Neuronal stem cell (in vitro differentiated cells): ENCODE measurements at places on chromosomes 2 and 18.

GRCh38 chr2:88500691-88501090, 48.2 kb upstream of the FOXI3 start:
- no peak for DNase-seq

DNA sequence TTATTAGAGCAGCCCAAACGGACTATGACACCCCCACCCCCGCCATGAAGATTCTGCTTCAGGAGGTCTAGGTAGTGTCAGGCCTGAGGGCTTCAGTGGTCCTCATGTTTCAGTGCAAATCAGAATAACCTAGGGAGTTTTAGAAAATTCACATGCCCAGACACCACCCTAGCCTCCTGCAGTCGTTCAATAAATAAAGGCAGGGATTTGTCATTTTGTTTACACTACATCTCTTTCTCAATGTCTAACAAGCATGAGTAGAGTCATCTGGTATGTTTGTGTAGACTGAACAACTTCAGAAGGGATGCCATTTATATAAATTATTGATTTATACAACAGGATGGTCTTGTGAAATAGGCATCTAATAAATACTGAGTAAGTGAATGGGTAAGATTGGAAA, 112.1 kb upstream of the SERPINE2 start:
- DNase-seq, result no peak

GRCh38 chr2:62163834-62164233, 32.1 kb upstream of the B3GNT2 start:
- no peak for DNase-seq

GRCh38 chr2:85178154-85178553, 45.0 kb downstream of the TCF7L1 start:
- no peak for DNase-seq

DNA sequence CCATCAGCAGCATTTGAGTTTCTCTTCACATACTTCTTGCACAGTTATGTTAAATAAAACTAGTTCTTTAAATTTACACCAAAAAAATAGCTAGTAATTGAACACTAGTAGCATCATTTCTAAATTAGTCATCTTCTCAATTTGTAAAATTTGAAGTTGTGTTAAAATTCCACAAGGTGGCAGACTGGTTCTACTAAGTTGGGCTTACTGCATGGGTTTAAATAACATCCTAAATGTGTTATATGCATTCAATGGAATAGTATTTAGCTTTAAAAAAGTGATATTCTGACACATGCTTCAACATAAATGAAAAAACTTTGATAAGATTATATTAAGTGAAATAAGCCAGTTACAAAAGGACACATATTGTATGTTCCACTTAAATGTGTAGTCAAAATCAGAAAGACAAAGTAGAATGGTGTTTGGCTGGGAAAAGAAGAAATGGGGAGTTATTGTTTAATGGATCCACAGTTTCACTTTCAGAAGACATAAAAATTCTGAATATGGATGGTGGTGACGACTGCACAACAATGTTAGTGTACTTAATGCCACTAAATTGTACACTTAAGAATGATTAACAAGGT, 28.7 kb upstream of the RPRD1A start:
- peak; percentile 18 for DNase-seq

- DNase-seq, result no peak
These were observed 71.7 kb downstream of the PTRHD1 start for GRCh38 chr2:24721470-24721869.

- DNase-seq, result no peak
These were observed 86.5 kb downstream of the UXS1 start for GRCh38 chr2:106107509-106108131.

- DNase-seq, result peak; percentile 89
These were observed at the start of gene UNC80 for GRCh38 chr2:209771474-209772289. UNC80 (plus strand) TSS chr2:209771832; CDS start chr2:209772073, 241 bp downstream.

- DNase-seq, result no peak
These were observed 10.3 kb upstream of the DYTN start for GRCh38 chr2:206728277-206729199.

- no peak for DNase-seq
These were observed 18.6 kb downstream of the GLI2 start for GRCh38 chr2:120754067-120754960.

DNA sequence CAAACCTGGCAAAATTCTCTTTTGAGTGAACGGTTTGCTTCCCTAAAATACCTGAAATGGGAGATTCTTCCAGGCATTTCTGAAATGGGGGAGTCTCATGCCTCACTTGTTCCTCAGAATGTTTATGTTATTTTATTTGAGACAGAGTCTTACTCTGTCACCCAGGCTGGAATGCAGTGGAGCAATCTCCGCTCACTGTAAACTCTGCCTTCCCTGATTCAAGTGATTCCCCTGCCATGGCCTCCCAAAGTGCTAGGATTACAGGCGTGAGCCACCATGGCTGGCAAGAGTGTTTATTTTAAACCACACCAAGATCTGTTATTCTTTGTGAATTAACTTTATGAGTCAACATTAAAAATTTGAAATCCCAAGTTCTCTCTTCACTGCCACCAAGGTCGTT, 6.4 kb upstream of the FHL2 start:
- DNase-seq, result no peak

DNA sequence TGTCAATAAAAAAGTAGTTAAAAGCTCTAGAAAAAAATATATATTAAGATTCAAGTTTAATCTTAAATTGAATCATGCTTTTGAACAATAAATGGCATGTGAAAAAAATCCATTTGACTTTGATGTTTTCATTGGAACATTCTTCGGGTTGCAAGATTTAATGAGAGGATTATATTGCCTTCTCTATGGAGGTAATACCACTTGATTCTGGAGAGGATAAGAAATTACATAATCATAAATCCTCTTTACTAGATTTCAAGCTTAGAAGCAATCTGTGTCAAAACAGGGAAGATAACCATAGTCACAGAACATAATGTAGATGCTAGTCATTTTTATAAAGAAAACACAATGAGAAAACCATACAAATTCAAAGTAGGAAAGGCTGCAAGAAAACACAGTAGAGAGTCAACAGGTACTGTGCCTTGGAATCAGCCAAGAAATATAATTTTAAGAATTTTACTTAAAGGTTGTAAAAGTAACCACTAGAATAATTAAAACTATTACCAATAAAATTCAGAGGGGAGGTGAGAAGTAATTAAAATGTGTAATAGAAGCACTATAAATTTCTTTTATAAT, 18.7 kb upstream of the MAPRE2 start:
- DNase-seq, result no peak

- DNase-seq, result no peak
These were observed 79.3 kb downstream of the TXNL1 start for GRCh38 chr18:56559044-56559443.

GRCh38 chr18:58960946-58961722, 96.5 kb downstream of the ZNF532 start:
- DNase-seq, result no peak

DNA sequence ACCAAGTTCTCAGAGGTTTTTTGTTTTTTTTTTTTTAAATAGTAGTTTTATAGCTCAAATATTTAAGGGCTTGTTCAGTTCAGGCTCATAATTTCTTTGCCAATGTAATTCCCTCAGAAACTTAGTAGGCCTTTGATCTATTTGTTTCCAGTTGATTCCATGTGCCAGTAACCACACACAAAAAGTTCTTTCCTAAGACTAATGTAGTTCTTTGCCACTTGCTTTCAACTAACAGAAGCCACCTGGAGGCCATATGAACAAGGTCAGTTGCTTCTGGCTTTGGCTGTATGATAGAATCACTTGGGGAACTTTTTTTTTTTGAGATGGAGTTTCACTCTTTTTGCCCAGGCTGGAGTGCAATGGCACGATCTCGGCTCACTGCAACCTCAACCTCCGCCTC, 100.7 kb downstream of the DTNB start:
- no peak for DNase-seq

DNA sequence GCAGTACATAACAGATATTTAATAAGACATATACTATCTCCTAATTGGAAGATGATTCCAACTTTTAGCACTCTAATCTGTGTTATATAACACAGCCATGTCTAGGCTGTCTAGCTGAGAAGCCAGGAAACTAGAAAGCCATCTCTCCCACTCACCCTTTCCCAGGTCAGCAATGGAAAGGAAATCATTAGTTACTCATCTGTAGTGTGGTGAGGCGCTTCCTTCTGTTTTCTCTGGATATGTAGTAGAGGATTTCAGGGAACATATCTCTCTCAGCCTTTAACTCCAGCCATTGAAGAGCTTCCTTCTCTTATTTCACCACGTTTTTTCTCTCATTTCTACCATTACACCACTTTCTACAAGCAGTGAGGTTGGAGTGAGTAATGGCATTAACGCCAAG, 19.4 kb downstream of the RBBP8 start:
- DNase-seq, result no peak

- DNase-seq, result no peak
These were observed 3.6 kb upstream of the ECEL1 start for GRCh38 chr2:232491139-232491780.

GRCh38 chr2:143633419-143633818, 504.2 kb downstream of the ARHGAP15 start:
- DNase-seq, result no peak

GRCh38 chr2:168327328-168327727, 79.9 kb upstream of the STK39 start:
- no peak for DNase-seq

GRCh38 chr2:10634495-10634894, 55.3 kb downstream of the NOL10 start:
- DNase-seq, result no peak

DNA sequence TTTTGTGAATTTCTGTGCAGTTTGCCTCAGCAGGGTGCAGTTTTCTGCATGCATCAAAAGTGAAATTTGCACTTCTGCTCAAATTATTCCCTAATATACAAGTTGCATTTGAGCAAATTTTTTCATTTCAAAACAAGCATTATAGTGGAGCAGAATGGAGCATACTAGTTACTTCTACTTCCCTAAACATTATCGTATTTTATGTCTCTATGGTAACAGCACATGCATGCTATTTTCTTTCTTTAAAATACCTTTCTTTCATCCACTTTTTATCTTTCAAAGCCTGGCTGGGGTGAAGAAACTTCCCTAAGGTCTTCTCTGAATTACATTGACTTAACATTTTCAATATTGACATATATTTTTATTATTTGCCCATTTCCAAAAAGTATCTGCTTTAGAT, 11.2 kb downstream of the RHBDD1 start:
- no peak for DNase-seq

- no peak for DNase-seq
These were observed 201.1 kb upstream of the COL3A1 start for GRCh38 chr2:188773075-188773474.

DNA sequence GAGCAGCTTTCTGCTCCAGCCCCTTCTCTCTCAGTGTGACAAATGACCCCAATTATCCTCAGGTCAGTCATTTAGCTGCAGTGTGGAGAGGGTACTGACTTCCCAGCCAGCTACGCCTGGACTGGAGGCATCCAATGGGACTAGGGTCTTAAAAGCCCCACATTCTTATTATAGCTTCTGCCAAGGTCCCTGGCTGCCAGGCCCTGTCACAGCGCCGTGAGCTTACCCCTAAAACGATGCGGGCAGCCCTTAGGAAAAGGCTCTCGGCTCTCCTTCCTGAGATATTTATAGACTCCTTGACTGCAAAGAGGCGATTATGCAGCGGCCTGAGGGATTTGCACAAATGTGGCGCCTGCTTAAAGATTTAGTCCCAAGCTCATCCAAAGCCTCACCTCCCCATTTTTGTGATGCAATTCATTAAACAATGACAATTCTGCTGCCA, 69.2 kb upstream of the EDAR start:
- DNase-seq, result peak; percentile 40

DNA sequence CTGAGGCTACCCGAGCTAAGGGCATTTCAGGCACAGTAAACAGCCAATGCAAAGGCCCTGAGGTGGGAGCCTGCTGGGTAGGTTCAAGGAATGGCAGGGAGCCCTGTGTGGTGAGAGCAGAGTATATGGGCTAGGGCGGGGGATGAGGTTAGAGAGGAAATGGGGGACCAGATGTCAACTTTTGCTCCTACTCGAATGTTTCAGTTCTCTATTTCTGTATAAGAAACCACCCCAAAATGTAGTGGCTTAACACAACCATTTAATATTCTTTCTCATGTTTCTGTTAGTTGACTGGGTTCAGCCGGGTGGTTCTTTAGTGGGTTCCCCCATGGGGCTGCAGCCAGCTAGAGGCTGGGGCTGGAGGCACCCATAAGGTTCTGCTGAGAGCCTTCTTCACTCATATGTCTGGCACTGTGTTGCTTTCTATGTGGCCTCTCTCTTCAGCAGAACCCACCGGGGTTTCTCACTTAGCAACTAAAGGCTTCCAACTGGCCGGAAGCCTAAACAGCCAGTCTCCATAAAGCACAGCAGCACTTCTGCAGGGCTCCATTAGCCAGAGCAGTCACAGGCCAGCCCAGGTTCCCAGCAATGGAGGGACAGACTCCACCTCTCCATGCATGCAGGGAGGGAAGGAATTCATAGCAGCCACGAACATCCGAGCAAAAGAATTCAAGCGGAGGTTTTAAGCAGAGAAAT, 5.6 kb upstream of the ATOH8 start:
- DNase-seq, result no peak

DNA sequence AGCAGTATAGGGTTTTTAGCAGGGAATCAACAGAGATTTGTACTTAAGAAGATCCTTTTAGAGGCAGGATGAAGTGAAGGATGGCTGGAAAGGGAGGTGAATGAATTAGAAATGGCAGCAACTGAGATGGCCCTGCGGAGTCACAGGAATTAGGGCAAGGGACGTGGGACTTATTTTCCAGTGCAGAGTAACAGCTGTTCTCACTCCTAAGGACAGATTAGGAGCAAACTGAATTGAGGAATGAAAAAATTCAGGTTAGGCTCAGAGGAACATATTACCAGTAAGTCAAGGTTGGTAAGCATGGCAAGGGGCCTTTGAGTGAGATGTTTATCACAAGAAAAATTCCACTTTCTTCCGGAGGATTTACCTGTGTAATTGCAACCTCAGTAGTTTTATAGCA, 34.4 kb downstream of the COL4A3 start:
- no peak for DNase-seq

DNA sequence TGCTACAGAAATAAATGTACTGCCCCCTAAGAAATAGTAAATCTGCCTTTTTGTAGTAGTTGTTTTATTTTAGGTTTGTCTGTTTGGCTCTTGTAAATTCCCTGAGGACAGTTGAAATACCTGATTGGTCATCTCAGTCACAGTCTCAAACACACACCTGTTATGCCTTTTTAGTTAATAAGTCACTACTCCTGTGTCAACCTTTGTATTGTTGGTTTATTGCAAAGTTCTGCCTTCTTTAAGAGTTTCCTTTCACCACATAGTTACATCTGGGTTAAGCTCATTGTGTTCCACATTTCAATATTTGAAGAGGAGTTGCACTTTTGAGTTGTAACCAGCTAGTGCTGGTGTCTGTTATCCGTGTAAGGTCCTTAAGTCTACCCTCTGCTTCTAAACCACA, 198.7 kb downstream of the CCDC85A start:
- DNase-seq, result no peak

- DNase-seq, result no peak
These were observed 126.0 kb downstream of the MBP start for GRCh38 chr18:77006305-77007175.

DNA sequence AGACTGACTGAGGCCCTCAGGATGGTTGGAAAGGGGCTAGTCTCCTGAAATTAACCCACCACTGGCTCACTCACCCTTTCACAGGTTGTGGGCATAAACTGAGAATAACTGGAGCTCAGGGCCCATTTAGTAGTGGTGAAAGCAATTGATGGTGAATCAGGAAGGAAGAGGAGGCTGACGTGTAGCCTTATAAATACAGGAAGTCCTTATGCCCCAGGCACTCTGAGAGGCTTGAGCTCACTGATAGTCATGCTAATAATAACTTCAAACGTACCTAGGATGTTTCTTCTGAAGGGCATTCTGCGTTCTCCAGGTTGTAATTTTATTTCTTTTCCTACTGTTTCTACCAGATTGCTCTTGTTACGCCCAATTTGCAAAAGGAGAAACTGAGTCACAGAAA, 328.4 kb downstream of the CLIP4 start:
- DNase-seq, result no peak
